ENCODE measurements at places on chromosomes 12 and 14.

DNA sequence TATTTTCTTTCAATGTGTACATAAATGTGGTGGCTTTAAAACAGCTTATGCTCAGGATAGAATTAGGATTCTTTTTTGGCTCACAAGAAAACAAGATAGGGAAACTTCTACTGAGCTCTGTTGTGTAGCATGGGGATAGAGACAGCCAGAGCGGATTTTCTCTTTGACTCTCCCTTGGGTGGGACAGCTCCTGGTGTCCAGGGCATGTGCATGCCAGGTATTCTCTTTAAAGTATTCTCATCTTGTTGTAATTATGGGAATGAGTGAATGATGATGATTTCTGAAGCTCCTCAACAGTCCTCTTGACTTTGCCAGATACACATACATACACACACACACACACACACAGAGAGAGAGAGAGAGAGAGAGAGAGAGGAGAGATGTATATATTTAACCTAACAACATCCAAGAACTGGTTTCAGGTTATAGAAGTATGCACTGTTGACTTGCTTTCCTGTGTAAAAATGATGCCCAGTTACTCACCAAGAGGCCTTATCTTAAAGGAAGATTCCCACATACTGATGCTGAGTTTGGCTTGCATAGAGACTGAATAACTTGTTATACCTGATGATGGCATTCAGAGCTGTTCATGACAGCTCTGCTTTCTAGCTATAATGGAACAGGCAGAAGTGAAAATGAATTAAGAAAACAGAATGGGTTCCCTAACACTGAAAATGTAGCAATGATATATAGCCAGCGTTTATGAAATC, 387.5 kb downstream of the EGLN3 start:
- no peak for DNase-seq

- DNase-seq: no peak
Measured at GRCh38 chr12:98863167-98863566, 218.1 kb downstream of the APAF1 start.

GRCh38 chr12:56286044-56286830, 13.9 kb downstream of the CS start:
- no peak for DNase-seq

- DNase-seq: no peak
Measured at GRCh38 chr14:103192246-103192840, 69.1 kb downstream of the TNFAIP2 start.

DNA sequence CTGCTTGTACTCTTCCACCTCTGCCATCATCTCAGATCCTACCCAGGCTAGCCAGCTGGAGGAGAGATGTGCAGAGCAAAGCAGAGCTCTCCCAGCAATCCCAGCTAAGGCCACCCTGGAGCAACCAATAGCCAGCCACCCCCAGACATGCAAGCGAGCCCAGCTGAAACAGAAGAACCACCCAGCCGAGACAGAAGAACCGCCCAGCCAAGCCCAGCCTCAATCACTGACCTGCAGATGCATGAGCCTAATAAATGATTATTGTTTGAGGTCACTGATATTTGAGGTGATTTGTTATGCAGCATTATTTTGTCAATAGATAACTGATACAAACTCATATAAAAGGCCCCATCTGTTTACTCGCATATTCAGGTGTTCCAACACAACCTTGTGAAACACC, 106.3 kb downstream of the SCARB1 start:
- DNase-seq: no peak

DNA sequence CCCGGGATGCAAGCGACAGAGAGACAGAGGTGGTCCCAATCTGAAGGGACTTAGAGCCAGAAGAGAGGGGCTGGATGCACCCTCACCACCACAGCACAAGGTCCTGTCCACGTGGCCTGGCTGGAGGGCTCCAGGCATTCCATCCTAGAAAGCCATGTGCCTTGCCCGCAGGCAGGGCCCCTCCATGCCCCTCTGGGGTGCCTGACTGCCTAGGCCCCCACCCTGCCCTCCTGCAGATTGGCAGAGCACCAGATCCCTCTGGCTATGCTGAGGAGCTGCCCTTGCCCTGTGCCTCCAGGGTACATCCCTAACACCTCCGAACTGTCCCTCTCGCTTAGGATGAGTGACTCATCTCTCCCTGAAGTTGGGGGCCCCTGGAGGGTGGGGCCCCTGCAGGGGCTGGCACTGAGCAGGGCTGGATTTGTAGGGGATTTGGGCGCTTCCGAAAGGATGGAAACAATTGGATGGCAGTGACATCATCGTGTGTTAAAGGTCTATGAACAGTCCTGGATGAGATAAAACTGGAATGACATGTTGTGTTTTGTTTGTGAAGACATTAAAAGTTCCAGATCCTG, 50.9 kb downstream of the CHGA start:
- DNase-seq: no peak

DNA sequence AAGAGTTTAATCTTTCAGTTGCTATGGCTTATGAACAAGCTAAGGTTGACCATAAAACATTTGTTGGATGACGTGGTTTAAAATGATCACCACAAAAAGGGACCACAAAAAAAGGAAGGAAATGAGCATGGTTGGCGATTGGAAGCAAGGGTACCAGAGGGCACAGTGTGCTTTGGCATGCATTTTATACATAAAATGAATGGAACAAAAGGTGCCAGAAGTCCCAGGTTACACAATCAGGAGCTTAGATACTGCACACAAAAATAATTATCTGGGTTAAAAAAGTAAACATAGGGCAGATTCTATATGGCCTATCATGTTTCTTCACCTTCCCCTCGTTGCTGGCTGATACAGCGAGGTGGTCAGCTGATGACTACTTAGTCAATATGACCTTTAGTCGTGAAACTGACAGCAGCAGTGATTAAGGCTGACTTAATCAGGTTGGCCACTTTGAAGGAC, 50.7 kb downstream of the ZC3H14 start:
- DNase-seq: no peak

- no peak for DNase-seq
Measured at GRCh38 chr12:130110914-130111313, 51.4 kb upstream of the FZD10 start.

DNA sequence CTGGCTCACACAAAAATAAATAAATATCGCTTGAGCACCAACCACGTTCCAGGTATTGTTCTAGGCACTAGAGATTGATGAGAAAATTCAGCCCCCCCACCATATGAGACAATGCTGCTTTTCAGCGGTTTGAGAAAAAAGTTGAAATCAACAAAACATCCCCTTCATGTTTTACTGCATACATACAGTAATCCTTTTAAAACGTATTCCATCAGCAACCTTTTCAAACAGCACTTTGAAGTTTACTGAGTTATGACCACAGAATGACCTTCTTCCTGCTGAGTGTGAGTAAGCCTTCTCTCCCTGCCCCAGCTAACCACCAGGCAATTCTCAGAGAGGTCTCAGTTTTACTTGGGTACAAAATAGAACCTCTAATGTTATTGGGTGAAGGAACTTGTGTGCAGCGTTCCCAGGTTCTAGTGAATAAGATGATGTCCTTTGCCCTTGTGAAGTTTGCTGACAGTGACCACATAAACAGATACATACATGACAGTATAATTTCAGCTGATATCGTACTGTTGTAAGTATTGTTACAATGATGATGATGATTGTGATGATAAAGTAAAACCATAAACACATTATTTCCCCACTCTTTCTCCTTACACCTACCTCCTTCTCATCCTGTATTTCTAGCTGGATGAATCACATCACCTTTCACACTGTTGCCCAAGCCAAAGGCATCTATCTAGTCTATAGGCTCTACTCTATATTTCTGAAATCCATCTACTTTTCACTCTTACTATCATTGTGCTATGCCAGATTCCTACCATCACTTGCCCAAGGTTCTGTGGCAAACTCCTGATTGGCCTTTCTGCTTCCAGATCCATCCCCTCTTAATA, 124.4 kb upstream of the KRR1 start:
- DNase-seq: no peak

GRCh38 chr14:103744621-103745395, 29.2 kb downstream of the ZFYVE21 start:
- DNase-seq: no peak

GRCh38 chr12:105764216-105764835, 374.4 kb downstream of the NUAK1 start:
- no peak for DNase-seq

DNA sequence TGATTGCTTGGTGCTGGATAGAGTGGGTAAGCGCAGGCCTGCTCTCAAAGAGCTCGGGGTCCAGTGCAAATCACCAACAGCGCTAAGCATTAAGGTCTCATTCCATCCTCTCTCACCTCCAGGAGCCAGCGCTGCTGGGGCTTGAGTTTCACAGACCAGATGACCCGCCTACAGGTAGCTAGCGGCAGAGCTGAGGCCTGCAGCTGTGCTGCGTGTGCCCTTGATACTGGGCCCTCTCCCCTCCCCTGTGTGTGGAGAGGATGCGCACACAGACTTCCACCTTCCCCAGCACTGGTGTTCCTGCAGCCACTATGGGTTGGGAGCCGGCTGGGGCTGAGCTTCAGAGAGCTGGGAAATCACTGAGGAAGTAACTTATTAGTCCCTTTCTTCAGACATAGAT, 149.9 kb downstream of the CALM1 start:
- no peak for DNase-seq

DNA sequence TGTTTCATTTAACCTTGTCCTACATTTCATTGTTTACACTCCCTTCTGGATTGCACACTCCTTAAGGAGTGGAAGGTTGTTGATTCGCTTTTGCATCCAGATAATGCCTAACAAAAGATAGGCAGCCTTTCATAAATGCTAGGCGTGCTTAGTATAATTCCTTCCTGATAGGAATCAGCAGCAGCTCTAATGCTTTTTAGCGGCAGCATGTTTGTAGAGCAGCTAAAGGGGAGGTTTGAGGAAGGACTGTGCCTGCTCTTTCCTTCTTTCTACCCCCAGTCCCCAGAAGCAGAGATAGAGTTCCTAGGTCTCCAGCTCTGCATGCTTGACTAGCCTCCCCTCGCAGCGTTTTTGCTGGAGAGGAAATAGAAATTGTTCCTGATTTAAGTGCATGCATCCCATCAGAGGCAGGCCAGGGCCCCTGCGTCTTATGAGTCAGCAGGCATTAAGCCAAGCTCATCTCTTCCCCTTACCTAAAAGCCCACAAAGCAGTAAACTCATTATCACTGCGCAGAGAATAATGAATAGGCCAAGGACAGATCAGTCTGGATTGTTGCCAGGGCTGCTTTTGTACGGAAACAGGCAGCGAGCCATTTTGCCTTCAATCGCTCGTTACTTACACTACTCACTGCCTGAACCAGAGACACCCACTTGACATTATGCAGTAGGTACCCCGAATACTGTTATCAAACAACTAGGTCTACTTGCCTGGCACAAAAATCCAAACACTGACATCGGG, 14.0 kb upstream of the TBPL2 start:
- no peak for DNase-seq

DNA sequence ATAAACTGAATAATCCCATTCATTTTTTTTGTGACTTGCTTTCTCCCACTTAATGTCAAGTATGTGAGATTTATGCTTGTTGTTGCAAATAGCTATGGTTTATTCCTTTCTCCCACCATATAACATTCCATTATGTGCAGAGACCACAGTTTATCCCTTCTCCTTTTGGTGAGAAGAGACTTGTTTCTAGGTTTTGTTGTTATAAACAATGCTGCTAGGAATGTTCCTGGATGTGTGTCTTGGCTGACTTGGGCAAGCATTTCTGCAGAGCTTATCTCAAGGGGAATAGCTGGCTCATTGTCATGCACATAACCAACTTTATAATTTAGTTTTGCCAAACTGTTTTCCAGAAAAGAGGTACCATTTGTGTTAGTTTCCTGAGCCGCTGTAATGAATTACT, 47.6 kb upstream of the PPP1CC start:
- no peak for DNase-seq
